ENCODE measurements at places on chromosomes 6 and 20.

DNA sequence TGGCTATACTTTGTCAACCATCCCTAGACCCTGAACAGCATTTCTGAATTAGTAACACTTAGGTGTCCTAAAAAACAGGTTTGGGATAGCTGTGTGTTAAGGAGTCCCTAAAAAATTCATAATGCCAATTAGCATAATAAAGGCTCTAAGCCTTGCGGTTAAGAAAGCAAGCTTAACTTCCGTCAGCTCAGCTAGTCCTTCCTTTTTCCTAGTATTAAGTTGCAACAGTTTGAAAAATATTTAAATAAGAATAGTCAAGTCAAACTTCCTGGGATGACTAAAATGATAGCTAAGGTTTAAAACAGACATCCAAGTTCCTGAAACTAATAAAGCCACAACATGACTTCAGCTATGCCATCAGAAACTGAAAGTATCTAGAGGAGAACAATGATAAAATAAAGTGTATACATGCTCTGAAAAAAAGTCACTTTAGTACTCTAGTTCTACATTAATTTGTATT is 3.5 kb downstream of the AKIRIN2 start:
- no peak for DNase-seq

GRCh38 chr20:5881703-5882102 is 68.6 kb downstream of the TRMT6 start:
- no peak for DNase-seq

- peak; percentile 81 for DNase-seq
Observed at GRCh38 chr6:43491750-43492661, 14.6 kb downstream of the TJAP1 start.

DNA sequence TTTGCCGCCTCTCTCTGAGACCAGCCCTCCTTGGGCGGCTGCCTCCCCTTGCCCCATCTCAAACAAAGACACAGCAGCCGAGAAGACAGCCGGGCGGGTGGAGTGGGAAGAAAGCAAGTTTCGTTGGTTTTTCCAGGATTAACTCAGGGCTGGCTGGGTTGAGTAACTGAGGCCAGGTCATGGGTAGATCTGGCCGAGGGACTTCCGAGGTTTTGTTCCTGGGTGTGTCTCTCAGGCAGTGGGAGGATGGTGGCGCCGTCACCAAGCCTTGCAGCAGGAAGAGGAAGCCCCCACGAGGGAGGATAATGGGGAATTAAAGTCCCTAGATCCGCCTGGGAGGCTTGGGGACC is 167.2 kb downstream of the TTLL2 start:
- DNase-seq = no peak

DNA sequence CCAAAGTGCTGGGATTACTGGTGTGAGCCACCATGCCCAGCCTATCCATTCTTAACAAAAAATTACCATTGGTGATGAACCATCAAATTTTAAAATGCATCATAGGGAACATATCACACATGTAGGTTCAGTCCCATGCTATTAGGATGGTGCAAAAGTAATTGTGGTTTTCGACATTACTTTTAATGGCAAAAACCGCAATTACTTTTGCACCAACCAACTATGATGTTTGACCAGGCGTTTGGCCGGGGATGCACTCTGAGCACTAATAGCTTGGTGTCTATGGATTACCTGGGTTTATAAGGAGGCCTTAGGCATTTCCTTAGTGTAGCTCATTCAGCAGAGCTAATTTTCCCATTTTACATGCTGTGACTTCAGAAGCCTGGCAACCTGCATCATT is 246.5 kb upstream of the SUPT3H start:
- no peak for DNase-seq

GRCh38 chr6:142500250-142500786 is 198.5 kb downstream of the ADGRG6 start:
- DNase-seq = no peak

DNA sequence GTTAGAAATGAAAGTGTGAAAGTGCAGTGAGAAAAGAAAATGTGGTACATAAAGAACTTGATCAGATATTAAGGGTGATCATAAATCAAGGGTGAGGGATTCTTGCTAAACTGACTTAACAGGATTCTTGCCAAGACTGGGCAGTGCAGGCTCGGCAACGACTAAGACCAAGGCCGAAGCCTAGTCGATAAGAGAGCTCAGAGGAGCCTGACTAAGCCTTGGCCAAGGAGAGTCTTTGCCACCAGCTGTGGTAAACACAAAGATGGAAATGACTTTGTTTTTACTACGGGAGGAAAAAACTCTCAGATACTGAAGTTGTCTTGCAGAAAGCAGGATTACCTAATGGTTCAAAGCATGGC is 196.6 kb downstream of the LY86 start:
- DNase-seq = no peak

GRCh38 chr6:129605095-129605494 is 104.9 kb downstream of the ARHGAP18 start:
- no peak for DNase-seq

DNA sequence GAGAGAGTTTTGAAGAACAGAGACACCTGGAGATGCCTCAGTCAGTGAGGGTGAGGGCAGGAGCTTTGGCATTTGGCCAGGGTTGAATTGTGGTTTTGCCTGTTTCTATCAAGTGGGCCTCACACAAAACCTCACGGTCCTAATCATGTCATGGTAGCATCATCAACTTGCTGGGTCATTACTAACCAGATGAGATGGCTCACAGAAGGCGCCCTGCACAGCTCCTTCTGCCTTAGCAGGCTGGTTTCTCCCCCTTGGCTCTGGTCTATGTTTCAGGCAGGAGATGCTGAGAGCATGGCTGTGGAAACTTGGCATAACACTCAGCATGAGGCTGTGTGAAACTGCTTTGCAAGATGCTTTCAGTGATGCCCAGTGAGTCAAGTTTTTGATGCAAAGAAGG is 99.3 kb downstream of the LRRC1 start:
- DNase-seq = no peak

DNA sequence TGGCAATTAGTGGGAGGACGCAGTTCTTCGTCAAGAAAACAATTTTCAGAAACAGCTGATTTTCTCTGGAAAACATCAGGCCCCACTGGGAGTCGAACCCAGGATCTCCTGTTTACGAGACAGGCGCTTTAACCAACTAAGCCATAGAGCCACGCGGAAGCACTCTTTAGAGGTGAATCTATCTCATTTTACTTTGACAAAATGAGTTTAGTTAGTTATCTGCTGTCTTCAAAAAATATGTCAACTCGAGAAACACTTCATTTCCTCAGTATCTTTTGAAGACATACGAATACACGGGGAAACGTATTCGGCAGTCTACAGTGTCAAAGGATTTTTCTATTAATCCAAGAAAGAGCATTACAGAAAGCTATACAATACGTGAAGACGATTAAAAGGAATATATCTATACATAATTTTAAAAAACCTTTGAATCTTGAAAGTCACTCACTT is 26.7 kb downstream of the GPX6 start:
- no peak for DNase-seq

DNA sequence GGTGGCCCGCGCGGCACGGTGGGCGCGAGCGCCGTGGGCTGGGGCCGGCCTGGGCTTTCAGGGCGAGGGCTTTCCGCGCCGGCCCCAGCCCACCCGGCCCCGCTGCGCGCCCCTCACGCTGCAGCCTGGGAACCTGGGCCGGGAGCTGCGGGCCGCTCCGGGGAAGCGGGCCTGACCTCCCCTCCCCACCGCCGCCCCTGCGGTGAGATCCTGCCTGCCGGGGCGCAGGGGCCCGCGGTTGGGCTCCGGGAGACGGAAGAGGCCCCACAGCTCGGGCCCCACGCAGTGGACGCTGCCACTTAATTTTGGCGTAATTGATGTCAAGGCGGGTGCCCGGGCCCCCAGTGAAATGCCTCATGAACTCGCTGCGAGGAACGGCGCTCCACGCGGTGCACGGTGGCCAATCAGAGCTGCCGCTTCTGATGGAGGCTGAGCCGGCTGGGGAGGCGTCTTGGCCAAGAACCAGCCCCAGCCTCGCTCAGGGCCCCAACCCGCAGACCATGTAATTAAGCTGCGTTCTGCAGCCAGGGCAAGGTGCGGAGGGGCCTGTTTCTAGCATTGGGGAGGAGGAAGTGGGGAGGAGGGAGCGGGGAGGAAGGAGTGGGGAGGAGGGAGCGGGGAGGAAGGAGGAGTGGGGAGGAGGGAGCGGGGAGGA is 96.1 kb upstream of the BHLHE23 start:
- peak; percentile 96 for DNase-seq

GRCh38 chr6:75855052-75855451 is 106.0 kb downstream of the MYO6 start:
- DNase-seq = peak; percentile 15

DNA sequence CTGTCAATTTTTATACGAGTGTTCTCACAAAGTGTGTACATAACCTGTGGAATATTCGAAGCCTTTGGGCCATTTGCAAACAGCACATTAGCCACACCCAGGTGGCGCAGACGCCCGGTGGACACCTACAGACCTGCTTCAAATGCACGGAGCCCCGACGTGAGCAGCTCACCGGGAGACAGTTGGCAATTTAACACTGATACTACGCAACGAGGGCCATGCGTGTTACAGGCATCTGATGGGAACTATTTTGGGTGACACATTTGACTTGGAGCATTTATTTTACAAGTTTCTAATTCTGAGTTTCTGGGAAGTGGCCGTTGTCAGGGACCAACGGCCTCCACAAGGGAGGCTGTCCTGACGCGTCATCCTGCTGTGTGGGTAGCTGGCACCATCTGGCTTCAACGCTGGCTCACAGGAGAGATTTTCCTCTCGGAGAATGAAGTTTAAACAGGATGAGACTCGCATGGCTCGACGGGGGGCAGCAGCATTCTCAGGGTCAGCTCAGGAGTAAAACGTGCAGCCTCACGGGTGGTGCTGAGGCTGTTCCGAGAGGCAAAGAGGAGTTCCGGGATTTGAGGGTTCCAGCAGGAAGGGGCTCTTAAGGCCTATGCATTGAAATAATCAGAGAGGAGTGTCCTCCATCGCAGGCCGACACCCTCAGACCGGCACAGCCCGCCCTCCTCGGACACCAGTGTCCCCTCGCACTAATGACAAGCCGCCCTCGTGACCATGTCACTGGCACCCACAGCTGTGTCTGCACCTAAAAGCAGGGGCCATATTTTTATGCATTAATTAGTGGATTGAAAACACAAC is 207.4 kb downstream of the DLL1 start:
- no peak for DNase-seq

- no peak for DNase-seq
Observed at GRCh38 chr6:27422651-27423332, 34.2 kb downstream of the ZNF391 start.

DNA sequence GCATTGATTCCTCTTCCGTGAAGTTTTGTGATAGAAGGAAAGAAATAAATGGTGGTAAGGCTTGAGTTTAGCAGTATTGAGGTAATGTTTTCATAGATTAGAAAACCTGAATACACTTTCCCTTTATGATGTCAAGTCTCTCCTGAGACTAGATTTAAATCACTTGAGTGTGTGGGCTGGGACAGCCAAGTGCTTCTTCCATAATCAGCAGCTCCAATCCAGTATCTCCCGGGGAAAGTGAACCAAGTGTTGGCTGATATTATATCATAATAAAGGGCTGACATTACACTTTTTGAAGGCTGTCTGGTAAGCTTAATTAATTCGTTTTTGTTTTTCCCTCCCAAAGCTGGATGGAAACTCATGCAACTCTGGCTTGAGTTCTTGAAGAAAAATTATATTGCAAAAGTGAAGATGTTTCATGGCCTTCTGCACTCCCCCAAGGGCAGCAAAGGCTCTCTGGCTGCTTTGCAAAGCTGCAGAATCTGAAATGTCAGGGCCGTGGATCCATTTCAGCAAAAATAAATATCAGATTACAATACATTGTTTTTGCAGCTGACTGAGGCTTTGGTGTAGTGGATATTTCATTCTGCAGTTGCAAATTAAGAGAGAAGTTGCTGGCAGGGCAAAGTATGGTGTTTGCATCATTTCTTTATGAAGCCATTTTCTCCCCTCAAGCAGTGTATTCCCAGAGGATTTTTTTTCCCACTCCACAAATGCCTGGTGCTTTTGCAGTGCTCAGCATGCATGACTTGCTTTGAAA is 101.2 kb downstream of the MKKS start:
- DNase-seq = no peak

DNA sequence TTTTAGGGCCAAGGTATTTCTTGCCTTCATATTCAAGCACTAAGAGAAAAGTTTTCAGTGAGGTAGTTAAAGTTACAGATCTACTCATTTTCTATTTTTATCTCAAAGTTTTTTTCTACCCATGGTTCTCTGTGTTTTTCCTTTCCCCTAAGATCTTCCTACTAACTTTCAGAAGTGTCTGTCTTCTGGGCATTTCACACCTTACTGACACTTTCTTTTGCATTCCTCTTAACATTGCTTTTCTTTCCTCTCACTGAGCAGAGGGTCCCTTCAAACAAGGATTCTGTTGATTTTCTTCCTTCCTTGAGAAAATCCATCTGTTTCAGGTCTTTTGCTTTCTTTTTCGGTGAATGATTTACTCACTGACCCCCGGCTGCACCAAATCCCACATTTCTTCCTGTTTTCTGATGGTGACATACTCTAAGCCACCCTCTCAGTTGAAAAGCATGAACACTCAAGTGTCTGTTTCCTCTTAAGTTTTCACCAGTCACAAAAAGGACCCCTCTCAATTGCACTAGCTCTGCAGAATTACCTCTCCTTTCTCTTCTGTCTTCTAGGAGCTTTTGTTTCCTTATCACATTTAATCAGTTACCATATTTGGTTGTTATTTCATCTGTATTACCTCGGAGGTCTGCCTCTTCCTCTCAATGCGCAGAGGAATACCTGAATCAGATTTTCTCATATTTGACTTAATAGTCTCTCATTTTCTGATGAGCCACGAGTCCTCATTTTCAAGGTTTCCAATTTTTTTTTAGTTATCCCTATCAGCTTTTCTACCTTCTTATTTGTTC is 73.5 kb upstream of the RNF217 start:
- no peak for DNase-seq
